Spinal cord (tissue), 10 donors: ENCODE measurements at places on chromosomes 5 and 9.

DNA sequence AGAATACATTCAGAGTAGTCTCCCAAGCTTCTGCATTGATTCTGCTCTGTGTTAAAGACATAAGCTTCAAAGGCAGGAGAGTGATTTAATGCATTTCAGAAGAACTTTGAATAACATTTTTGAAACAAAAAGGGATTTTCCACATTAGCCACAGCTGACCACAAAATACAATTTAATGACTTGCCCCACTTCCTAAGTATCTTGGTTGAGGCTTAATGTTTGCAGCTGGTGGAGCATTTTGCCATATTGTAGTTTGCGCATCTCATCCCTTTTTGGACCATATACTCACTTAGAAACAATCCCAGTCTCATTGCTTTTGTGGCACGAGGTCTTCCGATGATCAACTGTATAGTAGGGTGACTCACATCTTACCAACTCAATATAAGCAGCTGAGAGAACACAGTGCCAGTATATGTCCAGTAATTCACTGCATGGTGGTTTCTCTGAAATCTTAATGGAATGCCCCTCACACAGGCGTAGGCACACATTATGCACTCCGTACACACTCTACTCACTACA lies 455.8 kb upstream of the PTGER4 start:
- DNase-seq, result no peak

DNA sequence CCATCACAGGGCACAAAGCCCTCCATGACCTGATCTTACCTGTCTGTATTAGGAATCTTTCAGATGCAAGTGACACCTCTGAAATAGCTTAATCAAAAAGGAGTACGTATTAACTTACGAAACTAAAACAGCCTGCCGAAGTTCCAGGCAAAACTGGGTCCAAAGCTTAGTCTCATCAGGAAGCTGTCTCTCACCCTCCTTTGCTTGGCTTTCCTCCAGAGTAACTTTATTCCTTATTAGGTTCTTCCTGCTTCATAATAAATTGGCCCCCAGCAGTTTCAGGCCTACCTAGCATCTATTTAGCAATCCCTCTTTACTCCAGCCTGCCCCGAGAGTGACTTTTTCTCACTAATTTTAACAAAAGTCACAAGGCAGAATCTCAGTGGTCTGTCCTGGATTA lies 58.4 kb upstream of the STK32A start:
- no peak for DNase-seq

GRCh38 chr5:2917524-2917923 lies 166.0 kb upstream of the IRX2 start:
- DNase-seq, result no peak

DNA sequence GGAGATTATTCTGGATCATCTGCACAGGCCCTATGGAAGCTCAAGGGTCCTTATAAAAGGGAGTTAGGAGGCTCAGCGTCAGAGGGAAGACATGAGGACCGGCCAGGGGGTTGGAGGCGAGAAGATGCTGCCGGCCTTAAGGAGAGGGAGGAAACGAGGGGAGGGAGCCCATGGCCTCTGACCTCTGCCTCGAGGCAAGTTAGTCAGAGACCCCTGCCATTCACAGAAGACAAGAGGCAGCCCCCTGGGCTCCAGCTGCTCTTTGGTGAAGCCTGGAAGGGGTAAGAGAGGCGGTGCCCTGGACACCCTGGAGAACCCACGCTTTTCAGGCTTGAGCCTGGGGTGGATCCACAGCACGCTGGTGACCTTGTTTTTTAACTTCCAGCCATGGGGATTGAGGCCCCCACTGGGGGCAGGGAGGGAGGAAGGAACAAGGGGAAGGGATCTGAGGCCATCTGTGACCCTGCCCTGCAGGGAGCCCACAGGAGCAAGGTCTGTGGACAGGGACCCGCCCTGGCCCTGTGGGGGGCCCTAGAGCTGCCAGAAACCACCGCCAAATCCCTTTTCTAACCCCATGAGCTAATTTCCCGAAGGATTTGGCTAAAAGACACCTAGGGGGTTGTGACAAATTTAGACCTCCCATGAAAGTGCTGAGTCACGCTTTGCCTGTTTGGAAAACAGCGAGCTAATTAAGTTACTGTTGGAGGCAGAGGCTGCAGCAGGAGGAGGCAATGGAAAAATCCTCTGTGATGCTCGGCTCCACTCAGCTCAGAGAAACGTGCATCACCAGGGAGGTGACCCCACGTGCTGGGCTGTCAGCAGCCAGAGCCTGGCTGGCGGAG lies 49.7 kb downstream of the OLFM1 start:
- DNase-seq, result no peak

DNA sequence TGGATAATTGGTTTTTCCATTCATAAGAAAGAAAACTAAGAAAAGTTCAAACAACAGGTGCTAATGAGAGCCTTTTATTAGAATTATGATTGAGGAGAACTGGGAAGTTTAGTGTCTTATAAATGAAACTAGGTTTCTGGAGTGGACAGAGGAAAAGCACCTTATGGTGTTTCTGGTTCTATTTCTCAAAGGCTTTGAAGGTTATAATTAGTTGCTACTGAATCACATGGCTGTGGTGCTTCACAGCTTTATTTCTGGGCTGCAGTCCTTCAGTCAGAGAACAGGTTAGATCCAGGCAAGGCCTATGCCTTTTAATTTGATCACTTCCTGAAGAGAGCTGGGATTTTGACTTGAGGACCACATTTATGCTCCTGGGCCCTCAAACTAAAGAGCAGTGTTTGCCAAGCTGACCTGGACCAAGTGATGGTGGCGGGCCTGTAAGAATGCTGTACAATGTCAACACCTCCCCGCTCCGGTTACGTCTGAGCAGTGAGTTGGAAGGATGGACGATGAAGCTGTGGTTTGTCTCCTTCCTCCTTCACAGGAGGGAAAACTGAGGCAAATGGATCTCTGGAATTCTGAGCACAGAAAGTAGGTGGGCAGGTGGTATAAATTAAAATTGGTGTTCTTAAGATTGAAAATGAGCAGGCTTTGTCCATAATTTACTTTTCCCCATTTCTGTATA lies 56.0 kb downstream of the ZNF462 start:
- no peak for DNase-seq

DNA sequence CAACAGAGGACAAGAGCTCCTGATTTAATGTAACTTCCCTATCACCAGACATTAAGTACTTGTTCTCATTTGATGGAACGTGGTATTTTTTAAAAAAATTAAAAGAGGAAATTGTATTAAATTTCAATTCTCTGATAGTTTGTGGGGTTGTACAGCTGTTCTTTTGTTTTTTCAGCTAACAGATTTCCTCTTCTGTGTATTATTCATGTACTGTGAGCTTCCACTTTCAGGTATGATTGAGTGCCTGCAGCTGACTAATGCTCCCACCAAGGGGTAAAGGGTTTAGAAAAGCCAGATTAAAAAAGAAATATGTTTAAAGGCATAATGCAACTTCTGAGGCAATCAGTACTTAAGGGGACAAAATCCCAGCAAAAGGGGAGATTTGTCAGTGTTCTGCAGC lies 117.7 kb upstream of the ACTBL2 start:
- DNase-seq, result no peak

GRCh38 chr9:13929013-13929412 lies 384.9 kb downstream of the NFIB start:
- no peak for DNase-seq

DNA sequence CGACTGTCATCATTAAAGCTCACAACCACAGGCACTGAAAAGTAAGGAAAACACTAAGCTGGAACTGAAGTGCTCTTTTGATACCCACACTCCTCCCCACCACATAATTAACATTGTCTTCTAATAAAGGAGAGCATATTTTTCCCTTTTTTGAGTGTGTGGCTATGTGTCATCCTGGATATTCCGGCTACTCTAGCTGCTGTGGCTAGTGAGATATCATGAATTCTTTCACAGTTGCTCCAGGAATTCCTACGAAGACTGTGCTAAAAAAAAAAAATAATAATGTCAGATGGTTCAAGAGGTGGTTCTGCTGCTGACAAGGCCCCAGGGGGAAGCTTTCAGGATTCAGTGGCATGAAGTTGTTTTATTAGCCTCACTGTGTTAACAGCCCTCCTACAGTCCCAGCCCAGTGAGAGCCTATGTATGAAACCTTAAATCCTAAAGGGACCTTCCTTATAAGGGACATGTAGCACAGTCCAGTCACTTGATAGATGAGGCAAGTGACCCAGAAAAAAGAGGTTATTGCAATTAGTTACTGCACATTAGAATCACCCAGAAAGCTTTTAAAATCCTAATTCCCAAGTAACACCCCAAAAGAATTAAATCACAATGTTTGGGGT lies 46.6 kb downstream of the TMEM252 start:
- DNase-seq, result no peak

- DNase-seq, result no peak
Measured at GRCh38 chr9:115042781-115043509, 75.0 kb downstream of the TNC start.

DNA sequence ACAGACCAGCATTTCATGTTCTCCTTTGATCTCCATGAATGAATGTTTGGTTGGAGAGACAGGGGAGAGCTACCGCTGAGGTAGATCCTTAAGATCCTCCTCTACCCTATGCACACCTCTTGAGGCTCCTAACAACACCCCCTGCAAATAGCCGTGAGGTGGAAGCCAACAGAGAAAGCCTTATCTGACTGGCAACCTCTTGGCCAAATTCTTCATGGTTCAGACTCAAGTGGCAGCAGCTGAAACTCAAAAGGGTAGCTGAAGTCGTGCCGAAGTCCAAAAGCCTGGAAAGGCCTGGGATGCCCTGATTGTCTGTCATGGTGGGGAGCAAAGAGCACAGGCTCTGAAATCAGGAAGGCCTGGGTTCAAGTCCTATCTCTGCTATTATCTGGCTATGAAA lies 184.9 kb downstream of the SEC61B start:
- no peak for DNase-seq

- DNase-seq, result no peak
Measured at GRCh38 chr9:101229606-101230005, 155.2 kb downstream of the BAAT start.

DNA sequence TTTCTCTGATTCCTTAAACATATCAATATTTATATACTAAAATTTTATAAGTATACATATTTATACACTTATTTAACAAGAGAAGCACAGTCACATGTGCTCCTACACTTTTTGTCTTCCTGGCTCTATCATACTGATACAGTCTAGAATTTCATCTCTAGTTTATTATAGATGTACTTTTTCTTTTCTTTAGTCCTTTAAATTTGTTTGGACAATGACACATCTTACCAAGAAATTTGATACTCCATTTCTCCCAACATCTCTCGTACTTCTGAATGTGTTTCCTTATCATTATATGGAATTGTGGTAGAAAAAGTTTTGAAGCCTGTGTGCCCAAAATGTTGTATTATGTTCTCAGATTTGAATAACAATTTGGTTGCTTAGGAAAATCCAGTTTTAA lies 104.6 kb downstream of the DMRT2 start:
- DNase-seq, result no peak

- DNase-seq, result no peak
Measured at GRCh38 chr9:35716230-35716629, 15.8 kb downstream of the TLN1 start.

- DNase-seq, result no peak
Measured at GRCh38 chr9:16680541-16680940, 189.9 kb downstream of the BNC2 start.

GRCh38 chr9:92736563-92737215 lies 27.9 kb downstream of the BICD2 start:
- DNase-seq, result no peak
